ENCODE measurements at places on chromosomes 12 and 14.
A peak's percentile ranks its signal among the peaks of the same experiment; 100 is the strongest.

DNA sequence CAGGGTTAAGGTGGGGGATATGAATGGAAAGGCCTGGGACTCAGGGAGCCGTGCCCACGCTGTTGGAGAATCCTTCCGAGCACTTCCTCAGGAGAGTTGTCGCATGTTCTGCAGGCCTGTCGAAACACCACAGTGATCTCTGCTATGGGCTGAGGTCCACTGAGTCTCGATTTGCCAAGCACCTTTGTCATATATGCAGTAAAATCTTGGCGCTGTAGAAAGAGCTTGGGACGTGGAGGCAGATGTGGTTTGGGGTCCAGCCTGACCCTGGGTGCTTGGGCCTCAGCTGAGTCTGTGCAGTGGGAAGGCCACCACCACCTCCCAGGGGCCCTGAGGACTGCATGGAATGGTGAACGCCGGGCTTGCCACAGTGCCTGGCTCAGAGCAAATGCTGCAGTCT is 32.9 kb downstream of the C14orf132 start:
- DNase-seq, result no peak

- DNase-seq, result no peak
Measured at GRCh38 chr12:131249246-131250027, 295.7 kb downstream of the ADGRD1 start.

GRCh38 chr12:42807766-42808165 is 218.2 kb upstream of the PRICKLE1 start:
- DNase-seq, result no peak

DNA sequence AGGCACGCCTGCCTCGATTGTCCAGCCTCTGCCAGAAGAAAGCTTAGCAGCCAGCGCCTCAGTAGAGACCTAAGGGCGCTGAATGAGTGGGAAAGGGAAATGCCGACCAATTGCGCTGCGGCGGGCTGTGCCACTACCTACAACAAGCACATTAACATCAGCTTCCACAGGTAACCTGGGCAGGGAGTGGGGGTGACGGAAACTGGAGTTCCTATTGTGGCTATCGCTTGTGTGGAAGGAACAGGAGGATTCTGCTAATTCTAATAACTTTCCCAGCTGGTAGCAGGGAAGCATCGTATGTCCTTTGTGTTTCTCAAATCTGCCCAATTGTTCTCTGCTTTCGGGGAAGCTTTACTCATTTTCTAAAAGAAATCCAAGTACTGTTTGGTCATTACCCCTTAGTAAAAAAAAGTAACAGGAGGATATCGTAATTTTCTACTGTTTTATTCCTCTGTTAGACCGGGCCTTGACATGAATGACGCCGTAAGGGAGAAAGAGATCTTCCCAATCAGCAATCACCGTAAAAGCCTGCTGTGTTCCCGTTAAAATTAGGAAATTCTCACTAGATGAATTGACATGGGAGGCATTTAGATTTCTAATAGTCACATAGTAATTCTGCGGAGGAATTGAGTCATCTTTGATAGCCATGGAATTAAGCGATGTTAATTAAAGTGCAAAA is 449 bp downstream of the THAP2 start:
- DNase-seq, result no peak

DNA sequence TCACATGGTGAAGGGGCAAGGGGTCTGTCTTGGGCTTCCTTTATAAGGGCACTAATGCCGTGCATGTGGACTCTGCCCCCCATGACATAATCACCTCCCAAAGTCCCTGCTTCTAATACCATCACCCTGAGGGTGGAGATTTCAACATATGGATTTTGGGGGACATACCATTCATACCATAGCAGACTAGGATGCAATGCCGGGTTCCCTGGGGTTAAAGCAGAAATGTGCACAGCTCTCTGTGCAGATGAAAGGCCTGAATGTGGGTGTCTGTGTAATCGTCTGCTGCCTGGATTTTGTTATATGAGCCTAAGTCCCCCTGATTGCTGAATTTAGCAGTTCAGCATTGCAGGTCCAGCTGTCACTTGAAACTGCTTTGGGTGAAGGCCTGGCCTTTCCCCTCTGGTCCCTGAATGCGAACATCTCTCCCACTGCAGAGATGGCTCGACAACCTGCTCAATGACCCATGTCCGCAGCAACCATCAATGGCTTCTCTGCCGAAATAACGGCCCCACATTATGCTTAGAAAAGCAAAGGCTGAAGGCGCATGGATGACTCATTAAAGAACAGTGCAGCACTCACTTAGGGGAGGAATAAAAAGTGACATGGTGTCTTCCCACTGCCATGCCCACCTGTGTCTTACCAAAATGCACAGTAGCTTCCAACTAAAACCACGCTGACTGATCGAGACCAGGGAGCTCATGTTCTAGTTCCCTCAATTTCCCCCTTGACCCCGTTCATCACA is 286.3 kb downstream of the DPF3 start:
- DNase-seq, result no peak

GRCh38 chr14:87644689-87645088 is 348.3 kb downstream of the GALC start:
- no peak for DNase-seq

GRCh38 chr14:29390081-29390832 is 537.4 kb downstream of the PRKD1 start:
- DNase-seq, result no peak

DNA sequence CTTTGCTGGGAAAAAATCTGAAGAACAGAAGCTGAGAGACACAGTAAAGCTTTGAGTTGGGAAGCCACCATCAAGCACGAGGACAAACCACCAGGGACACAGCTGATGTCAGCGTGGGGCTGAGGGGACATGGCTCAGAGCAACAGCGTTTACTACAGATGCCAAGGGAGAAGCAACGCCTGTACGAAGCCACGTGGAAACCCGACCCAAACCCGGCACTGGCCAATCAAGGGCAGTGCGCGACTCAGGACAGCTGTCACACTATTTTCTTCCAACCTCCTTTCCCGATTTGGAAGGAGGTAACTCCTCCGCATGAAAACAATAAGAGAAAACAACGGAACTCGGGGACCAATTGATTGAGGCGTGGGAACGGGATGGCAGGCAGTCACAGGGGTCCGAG is 20.2 kb upstream of the CHGA start:
- DNase-seq, result no peak

GRCh38 chr12:92143258-92143657 is 2.4 kb downstream of the BTG1 start:
- no peak for DNase-seq

- no peak for DNase-seq
Measured at GRCh38 chr12:45290216-45290605, 74.3 kb downstream of the ANO6 start.

- no peak for DNase-seq
Measured at GRCh38 chr12:23906329-23906728, 43.1 kb downstream of the SOX5 start.

- DNase-seq, result peak; percentile 87
Measured at GRCh38 chr12:124391340-124392261, 96.7 kb downstream of the RFLNA start.

DNA sequence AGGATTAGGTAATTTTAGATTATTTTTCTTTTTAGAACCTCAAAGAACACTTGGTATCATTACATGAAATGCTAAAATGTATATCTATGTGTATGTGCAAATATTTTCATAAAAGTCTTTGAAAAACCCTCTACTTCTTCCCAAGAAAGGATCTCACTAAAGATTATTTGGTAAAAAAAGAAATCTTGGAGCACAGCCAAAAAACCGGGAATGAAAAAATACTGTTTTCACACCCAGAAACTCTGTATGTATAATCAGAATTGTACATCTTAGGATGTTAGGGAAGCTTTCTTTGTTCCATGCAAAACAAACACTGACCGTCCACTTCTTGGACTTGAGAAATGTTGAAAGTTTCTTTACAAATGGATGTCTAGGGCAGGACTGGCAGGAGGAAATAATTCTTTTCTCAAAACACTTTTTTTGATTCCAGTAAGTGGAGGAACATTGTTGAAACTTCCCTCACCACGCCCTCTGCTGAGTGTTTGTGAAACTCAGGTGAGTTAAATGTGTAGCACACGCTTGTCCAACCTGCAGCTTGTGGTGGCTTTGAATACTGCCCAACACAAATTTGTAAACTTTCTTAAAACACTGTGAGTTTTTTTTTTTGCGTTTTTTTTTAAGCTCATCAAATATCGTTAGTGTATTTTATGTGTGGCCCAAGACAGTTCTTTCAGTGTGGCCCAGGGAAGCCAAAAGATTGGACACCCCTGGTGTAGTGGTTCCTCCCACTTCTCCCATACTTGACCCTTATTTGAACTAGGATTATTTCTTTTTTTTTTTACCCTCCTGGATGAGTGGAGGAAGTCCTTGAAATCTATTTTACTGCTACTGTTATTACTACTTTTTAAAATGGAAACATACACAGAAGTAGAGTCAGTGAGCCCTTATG is 26.6 kb downstream of the FBXO34 start:
- DNase-seq, result no peak

DNA sequence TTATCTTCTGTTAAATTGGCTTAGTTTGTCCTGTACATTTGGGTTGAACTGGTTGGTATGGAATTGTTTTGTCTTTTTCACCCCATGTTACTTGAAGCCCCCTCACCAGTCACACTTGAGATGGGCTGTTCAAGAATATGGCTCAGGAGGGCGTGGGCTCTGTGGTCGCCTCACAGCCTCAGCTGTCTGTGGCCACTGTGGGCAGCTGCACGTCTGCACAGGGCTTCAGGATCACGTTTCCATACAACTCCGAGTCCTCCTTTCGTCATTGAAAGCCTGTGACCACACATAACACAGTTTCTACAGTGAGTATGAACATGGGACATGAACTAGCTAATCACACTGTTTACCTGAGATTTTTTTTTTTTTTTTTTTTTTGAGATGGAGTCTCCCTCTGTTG is 81.3 kb downstream of the MOK start:
- no peak for DNase-seq

DNA sequence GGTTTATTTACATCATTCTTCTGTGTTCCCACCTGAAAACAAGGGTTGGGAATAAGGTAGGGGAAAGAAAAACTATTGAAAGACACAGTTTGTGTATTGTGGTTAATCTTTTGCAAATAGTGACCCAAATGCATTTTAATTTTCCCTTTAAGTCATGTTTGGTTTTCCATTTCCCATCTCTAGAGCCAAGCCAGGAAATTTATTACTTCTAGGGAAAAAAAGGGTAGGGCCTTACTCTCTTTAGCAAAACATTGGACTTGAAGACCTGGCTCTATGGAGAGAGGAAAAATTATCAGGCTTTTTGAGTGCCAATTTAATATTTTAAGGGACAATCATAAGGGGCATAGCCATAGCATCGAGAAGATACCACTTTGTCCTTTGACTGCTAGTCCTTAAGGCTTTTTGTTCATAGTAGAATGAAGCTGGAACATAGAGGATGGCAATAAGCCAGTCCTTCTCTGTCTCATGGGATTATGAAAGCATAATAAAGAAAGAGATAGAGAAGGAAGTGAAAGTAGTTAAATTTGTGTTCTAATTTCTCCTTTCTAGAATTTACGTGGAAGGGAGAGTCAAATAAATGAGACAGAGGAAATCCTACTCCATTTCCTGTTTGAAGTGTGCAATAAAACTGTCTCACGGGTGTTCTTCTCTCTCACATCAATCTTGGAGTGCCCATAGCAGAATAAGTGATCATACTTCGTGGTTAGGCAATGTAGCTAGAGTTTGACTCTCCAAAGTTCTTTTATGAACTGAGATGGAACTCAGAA is 50.9 kb upstream of the PPFIA2 start:
- DNase-seq, result no peak

DNA sequence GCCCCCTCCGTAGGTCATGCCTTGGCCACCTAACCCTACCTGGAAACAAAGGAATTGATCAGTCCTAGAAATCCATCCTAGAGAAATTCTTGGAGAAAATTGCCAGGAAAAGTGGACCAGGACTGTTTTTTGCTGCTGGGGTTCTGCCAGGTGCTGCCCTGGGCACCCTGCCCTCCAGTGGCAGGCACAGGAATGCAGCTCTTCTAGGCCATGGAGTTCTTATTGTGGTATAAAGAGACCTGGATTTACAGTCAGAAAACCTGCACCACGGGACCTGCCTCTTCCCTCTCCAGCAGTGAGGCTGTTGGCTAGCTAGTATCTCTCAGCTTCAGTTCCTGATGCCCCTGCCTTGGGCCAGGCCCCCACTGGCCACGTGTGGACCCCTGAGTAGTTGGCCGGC is 59.7 kb downstream of the SLC24A4 start:
- no peak for DNase-seq

DNA sequence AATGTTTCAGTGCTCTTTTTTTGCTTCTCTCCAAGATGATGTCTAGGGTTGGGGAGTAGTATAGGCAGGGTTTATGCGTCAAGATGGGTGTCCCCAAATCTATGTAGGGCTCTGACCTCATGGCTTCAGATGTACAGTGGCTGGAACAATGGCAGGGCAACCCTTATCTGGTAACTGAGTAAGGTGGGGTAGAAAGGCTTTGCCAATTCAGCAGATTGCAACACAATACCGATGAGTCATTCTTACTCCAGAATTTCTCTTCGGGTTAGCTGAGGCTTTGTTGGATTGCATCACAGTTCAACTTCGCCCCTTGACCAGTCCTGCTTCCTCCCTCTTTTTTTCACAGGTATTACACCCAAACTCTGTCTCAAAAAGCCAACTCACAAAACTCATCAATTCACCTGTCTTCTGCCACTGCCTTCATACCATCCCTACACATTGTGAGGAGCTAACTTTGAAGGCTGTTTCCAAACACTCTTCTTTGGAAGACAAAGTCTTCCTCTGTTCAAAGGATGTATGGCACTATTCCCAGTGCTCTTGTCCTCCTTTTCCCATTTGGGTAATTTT is 190.2 kb upstream of the CNOT2 start:
- DNase-seq, result no peak

DNA sequence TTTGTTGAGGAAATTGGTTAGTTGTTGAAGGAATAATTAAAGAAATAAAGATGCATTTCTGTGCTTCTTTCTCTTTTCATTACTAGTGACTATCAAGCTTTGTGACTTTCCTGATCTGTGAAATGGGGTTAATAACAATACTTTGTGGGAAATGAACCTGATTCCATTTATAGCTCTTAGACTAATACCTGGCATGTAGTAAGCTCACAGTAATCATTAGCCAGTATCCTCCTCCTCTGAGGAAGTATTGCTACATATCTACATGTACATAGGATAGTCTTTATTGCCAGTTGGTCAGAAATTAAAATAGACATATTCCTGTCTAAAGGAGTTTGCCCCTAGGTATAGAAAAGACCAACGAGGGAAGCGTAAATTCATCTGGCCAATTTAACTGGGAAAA is 1.8 kb upstream of the CCDC198 start:
- no peak for DNase-seq

All from upper lobe of right lung (tissue), 1 donor.